ENCODE measurements at places on chromosomes 13 and 19. TPM values are rescaled to one million over a fixed set of nuclear protein-coding genes. Genes with fewer than 3 reads are reported as not detected.

Gene ZNF677
- total RNA-seq = 7.1 TPM

DNA sequence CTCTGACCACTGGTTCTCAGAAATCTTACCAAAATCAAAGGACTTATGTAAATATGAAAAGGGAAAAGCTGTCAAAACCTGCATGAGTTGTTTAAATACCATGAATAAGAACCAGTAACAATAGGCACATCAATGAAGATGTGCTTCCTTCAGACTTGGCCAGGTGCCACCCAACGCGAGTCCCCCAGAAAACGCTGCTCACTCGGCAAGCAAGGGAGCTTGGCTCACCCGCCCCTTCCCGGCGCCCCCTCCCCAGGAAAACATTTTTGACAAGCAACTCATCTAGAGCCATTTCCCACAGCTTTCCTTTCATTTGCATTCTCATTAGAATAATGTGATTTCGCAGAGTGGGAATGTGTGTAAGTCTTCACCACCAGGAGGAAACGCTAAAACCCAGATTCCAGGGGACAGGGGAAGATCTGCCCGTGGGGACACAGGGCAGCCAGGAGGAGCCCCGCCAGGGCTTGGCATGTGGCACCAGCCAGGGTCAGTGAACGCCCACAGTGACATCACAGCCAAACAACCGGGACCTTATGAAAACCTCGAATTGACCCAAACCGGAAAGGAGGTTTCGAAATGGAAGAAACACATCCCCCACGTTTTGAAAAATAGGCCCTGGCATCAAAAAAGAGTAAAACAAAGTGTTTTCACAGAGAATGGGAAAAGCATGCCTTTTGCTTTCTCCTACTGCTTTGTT lies 366.2 kb upstream of the TSHZ3 start:
- no peak overlapping the region for H3K27ac ChIP-seq
- H3K4me1 ChIP-seq = no peaks in the 10 kb centered on the region
- H3K4me3 ChIP-seq = no peak overlapping the region
- DNase-seq = no peak

DNA sequence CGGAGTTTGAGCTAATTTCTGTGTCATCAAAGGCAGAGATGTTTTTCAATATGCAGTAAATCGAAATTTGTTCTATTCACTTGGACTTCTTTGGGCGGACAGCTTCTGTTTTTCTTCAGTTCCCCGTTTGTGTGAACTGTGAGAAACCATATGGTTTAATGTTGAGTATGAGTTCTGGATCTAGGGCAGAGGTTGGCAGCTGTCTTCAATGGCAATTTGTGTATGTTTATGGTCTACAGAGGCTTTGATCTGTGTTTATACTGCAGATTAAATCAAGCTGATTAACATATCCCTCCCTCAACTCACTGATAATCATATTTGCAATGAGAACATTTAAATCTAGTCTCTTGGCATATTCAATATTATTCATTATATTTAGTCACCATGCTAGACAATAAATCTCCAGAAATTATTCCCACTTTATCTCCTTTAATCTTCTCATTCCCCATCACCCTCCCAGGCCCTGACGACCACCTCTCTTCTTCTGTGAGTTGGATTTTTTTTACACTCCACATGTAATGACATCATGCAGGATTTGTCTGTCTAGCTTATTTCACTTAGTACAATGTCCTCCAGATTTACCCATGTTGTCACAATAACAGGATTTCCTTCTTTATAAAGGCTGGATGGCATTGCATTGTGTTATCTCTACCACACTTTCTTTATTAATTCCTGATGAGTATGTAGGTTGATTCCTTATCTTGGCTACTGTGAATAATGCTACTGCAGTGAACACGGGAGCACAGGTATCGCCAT lies 9.0 kb downstream of the ZNF331 start:
- DNase-seq = no peak
- no peaks in the 10 kb centered on the region for H3K27me3 ChIP-seq
- H3K4me3 ChIP-seq = no peak overlapping the region

DNA sequence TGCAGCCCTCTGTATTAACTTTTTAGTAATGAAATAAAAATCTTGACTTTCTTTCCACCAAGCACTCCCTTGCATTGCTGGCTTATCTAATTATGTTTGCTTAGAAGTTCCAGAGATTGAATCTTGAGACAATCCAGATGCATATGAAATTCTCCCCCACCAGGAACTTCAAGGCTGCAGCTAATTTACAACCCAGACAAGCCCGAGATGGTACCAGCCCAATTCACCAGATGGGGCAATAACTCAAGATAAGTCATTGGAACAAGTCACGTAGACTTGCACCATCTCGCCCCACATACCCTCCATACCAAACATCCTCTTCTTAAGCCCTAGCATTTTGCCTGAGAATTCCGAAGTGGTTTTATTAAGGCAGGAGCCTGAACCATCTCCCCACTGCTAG lies 29.0 kb downstream of the UTP14C start:
- no peaks in the 10 kb centered on the region for H3K36me3 ChIP-seq
- H3K4me1 ChIP-seq = no peaks in the 10 kb centered on the region
- H3K4me3 ChIP-seq = no peak overlapping the region
- peaks cover 2% of the 10 kb centered on the region for H3K27me3 ChIP-seq

- no peak for DNase-seq
- peaks cover 16% of the 10 kb centered on the region for H3K4me1 ChIP-seq
- peaks cover 10% of the 10 kb centered on the region for H3K36me3 ChIP-seq
- H3K27me3 ChIP-seq = peaks cover 4% of the 10 kb centered on the region
- H3K4me3 ChIP-seq = peak overlapping the region; percentile 89
Measured at GRCh38 chr13:20566468-20566897, 474 bp upstream of the IFT88 start.

Gene LILRB2
- not detected for total RNA-seq

DNA sequence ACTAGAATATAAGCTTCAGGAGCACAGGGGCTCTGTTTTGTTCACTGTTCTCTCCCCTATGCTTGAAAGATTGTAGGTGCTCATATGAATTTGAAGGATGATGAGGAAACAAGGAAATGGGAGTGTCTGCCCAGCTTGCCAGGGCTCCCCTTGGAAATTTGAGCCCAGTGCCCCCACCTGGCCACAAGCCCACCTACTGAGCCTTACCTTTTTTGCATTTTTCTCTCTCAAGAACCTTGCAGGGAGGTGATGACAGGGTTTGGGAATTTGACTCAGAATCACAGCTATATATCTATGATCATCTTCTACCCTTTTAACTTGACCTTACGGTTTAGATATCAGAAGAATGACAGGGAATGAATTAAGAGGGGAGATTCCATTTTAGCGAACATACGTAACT lies 33.8 kb downstream of the SERP2 start:
- H3K36me3 ChIP-seq = no peaks in the 10 kb centered on the region
- no peak overlapping the region for H3K27ac ChIP-seq
- DNase-seq = no peak
- H3K27me3 ChIP-seq = peaks cover 8% of the 10 kb centered on the region
- no peaks in the 10 kb centered on the region for H3K4me1 ChIP-seq
- H3K4me3 ChIP-seq = no peak overlapping the region

DNA sequence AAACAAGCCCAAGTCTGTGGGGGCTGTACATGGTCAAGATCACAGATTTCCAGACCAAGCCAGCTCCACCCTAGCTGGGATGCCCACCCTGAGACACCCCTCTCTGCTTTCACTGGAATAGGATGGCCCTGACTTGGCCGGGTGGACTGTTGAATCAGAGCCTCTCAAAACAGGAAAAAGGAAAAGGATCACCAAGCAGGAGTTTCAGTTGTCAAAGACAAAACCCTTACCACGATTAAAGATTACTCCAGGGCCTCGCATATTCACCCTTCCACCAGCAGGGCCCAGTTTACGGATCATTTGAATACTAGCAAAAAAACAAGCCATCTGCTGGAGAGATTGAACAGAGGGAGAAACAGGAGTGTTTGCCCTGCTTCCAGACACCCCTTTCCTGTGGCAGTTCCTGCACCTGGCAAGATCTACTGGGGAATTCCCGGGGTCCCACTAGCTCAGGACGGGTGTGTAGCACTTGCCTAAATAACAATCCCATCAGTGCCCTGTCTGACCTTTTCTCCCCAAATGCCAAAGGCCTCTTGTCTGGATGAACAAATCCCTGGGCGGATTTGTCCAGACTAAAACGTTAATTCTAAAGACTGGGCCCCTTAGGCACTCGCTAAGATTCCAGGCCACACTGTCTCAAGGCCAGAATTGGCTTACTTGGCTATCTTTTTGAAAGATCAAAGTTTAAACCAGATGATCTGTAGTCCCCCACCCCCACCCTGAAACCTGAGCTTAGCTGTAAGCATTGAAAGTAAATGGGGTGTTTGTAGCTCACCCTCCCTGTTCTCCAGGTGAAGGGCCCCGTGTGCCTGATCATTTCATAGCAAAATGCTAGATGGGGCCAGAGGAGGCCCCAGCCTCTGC lies 38.4 kb downstream of the ACTN4 start:
- peak overlapping the region; percentile 79 for H3K27ac ChIP-seq
- H3K27me3 ChIP-seq = no peaks in the 10 kb centered on the region

DNA sequence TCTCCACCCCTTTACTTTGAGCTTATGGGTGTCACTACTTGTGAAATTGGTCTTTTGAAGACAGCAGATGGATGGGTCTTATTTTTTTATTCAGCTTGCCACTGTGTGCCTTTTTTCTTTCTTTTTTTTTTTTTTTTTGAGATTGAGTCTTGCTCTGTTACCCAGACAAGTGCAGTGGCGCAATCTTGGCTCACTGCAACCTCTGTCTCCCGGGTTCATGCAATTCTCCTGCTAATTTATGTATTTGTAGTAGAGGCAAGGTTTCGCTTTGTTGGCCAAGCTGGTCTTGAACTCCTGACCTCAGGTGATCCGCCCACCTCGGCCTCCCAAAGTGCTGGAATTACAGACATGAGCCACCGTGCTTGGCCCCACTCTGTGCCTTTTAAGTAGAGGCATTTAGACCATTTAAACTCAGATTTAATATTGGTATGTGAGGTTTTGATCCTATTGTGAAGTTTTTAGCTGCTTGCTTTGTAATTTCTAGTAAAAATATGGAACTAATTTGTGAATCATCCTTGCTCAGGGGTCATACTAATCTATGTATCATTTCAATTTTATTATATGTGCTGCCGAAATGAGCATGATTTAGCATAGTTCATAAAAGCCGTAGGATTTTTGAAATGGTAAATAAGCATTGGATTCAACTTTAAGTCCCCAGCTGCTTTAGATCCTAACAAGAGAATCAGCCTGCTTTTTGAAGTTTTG lies 584.5 kb downstream of the SLITRK1 start:
- H3K36me3 ChIP-seq = no peaks in the 10 kb centered on the region
- no peaks in the 10 kb centered on the region for H3K4me1 ChIP-seq
- no peaks in the 10 kb centered on the region for H3K27me3 ChIP-seq

DNA sequence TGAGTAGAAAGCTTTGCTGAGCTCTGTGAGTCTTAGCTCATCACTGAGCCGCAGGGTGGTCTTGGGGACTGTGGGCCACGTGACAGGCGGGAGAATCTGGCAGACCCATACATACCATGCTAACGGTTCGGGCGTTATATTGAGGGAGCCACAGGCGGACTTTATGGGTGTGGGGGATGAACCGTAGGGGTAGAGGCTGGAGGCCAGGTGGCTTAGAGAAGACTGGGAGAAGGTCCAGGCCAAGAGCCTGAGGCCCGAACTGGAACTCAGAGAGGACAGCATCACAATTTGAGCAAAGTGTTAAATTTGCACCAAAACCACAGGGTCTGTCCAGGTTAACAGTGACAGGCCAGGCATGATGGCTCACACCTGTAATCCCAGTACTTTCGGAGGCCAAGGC lies 15.3 kb upstream of the ATF5 start:
- no peak overlapping the region for H3K27ac ChIP-seq
- H3K36me3 ChIP-seq = peaks cover 70% of the 10 kb centered on the region
- peaks cover 34% of the 10 kb centered on the region for H3K4me1 ChIP-seq
- H3K27me3 ChIP-seq = no peaks in the 10 kb centered on the region
- no peak overlapping the region for H3K4me3 ChIP-seq

DNA sequence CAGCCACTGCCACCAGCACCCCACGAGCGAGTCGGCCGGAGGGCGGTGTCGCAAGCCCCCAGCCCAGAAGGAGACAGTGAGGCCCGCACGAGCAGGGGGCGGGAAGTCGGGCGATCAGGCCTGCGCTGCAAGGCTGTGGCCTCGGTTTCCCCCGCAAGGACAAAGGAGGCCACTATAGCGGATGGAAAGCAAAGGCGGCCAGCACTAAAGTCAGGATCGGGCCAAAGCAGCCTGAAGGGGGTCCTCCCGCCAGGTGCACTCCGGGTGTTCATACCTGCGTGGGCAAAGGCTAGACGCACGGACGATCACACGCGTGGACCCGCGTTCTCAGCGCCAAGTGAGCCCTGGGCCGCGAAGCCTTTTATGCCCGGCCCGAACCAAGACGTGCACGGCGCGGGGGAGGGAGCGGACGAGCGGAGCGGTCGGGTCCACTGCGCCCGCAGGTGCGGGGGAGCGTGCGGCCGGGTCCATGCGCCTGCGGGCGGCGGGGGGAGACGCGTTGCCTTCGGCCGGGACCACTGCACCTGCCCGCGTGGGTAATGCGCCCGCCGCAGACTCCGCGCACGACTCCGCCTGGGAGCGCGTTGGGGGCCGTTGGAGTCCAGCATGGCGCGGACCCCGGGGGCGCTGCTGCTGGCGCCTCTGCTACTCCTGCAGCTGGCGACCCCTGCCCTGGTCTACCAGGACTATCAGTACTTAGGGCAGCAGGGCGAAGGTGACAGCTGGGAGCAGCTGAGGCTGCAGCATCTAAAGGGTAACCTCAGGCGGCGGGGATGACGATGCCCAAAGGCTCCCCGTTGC lies at the start of the genes PRDX2 and THSD8:
PRDX2 (minus strand) TSS at position 335 of the 801 bp plus-strand sequence. CDS start 539 bp downstream, outside the sequence.
THSD8 (plus strand) TSS at position 604 of the 801 bp plus-strand sequence; CDS start at position 607, 3 bp downstream.
- H3K4me3 ChIP-seq = peak within 1 kb of the TSS; percentile 89
- peaks cover 32% of the 10 kb centered on the region for H3K4me1 ChIP-seq
- H3K27me3 ChIP-seq = no peaks in the 10 kb centered on the region
- H3K27ac ChIP-seq = peak within 1 kb of the TSS; percentile 81

Gene MIA
- total RNA-seq = not detected

Gene RFXANK
- total RNA-seq = 98.7 TPM

DNA sequence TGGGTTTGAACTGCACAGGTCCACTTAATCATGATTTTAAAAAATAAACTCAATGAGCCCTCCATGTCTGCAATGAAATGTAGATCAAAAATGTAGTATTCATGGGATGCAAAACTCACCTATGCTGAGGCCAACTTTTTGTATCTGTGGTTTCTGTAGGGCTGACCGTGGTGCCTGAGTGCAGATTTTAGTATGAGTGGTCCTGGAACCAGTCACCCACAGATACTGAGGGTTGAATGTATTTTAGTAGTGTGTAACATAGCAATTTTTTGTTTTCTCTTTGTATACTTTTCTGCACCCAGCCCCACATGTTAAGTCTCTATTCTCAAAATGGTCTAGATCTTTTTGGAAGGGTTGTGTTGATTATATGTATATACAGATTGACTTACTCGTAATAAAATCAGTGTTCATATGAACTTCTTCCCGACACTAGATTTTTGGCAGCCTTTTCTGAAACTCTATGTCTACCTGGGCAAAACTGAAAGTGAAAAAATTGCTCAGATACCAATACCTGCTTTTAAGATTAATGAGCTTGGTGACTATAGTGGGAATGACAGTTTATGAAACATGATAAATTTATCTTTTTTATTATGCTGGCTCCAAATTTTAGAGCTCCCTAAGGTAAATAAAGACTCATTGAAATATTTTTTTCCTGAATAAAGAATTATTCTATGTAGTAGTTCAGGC lies 51.6 kb downstream of the DNAJC15 start:
- DNase-seq = no peak
- peaks cover 20% of the 10 kb centered on the region for H3K36me3 ChIP-seq
- H3K4me3 ChIP-seq = peak overlapping the region; percentile 0
- peaks cover 31% of the 10 kb centered on the region for H3K4me1 ChIP-seq
- H3K27ac ChIP-seq = no peak overlapping the region
